Renal cortical epithelial cell (primary cell): ENCODE measurements at places on chromosomes 3 and 15.

- no peak for DNase-seq
These were observed 60.8 kb downstream of the PFN2 start for GRCh38 chr3:149909923-149910322.

DNA sequence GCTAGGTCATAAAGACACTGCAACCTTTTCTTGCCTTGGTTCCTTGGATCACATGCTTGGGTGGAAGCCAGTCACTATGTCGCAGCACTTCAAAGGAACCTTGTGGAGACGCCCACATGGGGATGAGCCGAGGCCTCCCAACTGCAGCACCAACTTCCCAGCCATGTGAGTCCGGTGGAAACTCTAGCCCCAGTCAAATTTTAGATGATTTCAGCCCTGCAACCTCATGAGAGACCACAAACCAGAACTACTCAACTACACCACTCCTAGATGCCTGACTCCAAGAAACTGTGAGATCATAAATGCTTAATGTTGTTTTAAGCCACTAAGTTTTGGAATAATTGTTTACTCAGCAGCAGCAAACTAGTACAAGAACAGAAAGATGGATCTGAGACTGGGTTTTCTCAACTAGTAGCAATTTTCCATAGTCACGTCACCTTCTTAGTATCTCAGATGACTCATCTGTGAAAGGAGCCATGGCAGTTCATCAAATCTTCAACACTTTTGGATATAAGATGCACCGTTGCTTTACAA is 86.5 kb downstream of the MB21D2 start:
- DNase-seq = no peak

DNA sequence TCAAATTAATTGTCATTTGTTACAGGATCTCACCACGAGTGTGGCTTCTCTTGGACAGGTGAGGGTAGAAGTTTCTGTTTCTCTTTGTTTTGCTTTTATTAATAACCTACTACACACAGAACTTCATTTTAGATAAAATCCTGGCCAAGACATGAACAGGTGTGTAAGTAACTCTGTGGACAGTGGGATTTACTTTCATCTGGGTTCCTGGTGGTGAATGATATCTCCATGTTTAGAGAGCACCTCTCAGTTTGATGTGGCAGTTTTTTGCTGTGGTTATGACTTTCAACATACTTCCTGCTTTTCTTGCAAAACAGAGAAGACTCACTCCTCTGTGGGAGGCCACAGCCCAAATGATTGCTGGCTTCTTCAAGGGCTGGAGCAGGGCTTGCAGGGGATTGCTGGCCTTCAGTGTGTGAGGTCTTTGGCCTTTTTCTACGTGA is 71.1 kb upstream of the XCR1 start:
- peak; percentile 79 for DNase-seq

DNA sequence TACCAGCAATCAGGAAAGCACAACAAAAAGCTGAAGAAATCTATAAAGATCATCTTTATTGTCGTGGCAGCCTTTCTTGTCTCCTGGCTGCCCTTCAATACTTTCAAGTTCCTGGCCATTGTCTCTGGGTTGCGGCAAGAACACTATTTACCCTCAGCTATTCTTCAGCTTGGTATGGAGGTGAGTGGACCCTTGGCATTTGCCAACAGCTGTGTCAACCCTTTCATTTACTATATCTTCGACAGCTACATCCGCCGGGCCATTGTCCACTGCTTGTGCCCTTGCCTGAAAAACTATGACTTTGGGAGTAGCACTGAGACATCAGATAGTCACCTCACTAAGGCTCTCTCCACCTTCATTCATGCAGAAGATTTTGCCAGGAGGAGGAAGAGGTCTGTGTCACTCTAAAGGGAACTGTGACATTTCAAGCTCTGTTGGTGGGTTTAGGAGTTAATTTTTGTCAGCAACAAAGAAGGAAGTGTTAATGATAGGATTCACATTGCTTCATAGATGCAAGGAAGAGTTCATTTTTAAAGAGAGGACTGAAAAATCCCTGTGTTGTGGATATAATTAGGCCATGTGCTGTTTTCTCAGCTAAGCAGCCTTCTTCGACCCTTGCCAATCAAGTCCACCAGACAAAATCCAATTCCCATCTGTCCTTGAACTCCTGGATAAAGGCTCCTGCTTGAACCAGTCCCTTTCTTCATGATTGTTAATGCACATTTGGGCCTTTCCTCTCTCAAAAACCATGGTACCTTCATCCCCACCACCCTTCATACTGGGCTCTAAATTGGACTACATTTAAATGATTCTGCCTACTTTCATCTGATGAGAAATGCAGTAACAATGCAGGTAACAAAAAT is 1.2 kb downstream of the GPR15 start:
- DNase-seq = no peak

DNA sequence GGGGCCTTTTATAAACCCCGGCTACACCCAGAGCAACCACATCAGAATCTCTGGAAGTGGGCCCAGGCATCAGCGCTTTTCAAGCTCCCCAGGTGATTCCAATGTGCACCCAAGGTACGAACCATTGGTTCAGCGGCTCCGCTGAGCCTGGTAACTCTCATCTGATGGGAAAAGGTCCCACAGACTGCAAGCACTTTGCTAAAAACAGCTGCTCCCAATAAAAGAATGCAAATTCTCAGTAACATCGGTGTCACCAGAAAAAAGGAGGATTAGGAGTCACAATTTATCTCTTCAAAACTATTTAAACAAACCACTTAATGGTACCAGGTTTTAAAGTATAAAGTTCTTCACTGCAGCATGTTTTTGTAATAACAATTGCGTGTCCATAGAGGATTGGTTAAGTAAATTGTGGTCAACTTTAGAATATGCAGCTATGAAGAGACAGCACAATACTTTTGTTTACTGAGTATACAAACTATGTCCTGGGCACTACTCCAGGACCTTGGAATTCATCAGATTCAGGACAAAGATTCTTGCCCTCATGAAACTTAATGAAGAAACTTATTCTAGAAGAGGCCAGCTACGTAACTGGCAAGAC is 660.7 kb upstream of the ADAMTS9 start:
- peak; percentile 10 for DNase-seq

GRCh38 chr3:26768068-26768651 is 145.6 kb downstream of the LRRC3B start:
- no peak for DNase-seq

DNA sequence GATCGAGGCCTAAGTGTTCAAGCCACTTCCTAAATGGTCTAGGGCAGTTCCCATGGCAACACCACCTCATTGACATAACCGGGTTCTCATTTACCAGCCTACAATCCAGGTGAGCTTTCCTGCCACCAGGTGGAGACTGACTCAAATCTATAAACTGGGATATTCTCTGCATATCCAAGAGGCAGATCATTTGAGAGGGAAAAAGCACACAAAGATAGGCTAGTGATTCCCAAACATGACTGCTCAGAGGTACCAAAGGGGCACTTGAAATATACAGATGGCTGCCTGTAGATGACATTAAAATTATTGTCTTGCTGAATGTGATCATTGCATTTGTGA is 141.3 kb upstream of the PROK2 start:
- peak; percentile 45 for DNase-seq

GRCh38 chr15:37134699-37135131 is 34.4 kb upstream of the MEIS2 start:
- DNase-seq = peak; percentile 17

GRCh38 chr3:46222435-46223161 is 14.5 kb upstream of the CCR1 start:
- no peak for DNase-seq

DNA sequence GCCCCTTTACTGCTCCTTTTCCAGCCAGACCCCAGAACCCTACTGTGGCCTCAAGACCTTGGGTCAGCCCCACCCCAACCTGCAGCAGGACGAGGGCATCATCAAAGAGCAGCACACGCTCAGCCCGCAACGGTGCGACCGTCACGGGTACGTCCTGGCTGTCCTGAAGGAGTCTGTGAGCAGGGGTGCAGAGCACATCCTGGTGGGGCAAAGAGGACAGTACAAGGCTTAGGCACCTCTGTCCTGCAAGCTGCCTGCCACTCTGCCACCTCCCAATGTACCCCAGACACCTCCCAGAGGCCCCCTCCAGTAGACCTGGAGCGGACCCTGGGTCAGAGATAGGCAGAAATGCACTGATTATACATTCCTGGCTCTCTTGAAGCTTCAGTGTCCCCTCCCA is 8.0 kb downstream of the ALS2CL start:
- no peak for DNase-seq
